ENCODE measurements at places on chromosomes 16 and 17.

- no peak for DNase-seq
Measured at GRCh38 chr16:75415169-75415905, 18.0 kb downstream of the CFDP1 start.

DNA sequence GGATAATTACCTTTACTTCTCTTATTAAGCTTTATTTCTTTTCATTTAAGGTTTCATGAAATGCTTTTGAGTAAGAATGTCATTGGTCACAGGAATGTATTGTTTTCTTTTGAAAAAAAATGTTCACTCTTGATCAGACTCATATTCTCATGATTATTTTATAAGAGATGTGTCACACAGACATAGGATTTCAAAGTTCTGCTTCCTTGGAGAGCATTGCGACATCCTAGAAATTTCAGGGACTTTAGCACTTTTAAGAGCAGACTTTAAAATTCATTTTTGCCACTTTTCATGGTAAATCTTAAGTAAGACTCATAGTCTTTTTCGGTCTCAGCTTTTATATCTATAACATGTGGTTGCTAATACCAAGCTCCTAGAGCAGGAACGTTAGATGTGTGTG lies 314.7 kb downstream of the CDH8 start:
- DNase-seq = no peak

DNA sequence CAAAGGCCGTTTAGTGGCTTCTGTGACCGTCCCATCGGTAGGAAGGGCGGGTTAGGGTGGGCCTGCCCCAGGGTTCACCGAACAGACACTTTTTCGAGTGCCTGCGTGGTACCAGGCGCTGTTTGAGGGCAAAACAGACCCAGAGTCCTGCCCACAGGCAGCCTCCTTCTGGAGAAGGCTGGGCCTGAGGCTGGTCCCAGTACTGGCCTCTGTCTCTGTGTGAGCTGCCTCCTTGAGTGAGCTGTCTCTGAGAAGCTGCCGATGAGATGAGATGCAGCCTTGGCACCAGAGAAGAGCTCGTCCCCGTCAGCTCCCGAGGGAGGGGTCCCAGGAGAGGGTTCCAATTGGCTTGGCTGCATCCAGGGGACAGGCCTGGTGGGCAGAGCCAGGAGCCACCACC lies 53.1 kb downstream of the NKD1 start:
- no peak for DNase-seq

DNA sequence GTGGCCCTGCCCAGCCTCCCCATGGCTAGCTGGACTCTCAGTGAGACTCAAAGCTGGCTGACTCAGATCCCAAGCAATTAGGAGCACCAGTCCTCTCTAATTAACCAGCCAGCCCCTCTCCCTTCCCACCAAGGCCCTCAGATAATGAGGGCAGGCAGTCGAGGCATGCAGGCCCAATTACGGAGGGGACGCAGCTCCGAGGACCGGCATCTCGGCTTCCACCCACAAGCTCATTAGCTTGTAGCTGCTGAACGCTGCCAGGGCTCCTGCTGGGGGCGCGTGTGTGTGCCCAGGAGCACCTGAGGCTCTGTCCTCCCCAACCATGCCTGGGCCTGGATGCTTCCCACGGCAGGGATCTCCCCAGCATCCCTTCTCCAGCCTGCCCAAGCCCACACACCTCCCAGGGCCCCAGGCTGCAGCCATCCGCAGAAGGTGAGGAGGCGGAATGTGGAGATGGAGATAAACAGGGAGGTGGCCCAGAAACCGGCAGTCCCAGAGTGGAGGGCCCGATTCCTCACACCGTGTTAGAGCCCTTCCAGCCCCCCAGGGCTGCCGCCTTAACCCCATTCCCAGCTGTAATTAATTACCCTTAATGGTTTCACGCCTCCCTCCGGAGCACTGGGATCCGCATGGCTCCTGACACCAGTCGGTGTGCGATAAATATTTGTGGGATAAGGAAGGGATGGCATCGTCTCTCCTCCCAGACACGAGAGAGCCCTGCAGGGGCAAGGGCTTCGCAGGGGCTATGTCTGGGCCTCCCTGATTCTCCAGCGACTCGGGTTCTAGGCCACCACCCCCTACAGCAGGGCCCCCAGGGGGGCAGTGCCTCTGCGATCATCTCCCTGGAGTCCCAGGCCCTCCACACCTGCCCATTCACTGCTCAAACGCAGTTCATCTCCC lies 42.2 kb downstream of the RPH3AL start:
- no peak for DNase-seq

GRCh38 chr16:89357055-89357816 lies 133.1 kb downstream of the ANKRD11 start:
- DNase-seq = peak; percentile 38

Measured in SIG-M5 (cell line).